ENCODE measurements at places on chromosomes 2 and 18.

DNA sequence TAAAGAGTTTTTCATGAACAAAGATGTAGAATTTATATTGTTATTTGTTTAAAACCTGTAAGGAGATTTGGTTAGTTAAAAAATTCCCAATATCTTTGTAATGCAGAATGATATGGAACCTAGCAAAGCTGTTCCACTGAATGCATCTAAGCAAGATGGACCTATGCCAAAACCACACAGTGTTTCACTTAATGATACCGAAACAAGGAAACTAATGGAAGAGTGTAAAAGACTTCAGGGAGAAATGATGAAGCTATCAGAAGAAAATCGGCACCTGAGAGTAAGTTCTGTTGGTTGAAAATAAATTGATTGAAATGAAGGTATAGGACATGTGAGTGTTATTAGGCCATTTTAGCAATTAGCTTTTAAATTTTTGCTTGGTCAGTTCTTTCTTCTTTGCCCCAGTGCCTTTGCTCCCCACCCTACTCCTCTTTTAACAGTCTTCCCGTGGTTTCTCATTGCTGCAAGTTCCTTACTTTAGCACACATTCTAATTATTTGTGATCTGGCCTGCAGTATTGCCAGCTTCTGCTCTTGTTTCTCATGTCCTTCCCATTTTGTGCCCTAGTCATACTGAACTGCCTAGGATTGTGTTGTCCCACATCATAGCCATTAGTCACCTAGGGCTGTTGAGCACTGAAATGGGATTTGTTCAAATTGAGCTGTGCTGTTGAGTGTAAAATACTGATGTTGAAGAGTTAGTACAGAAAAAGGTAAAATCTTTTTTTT, 36.6 kb downstream of the VAPA start:
- no peak for DNase-seq

DNA sequence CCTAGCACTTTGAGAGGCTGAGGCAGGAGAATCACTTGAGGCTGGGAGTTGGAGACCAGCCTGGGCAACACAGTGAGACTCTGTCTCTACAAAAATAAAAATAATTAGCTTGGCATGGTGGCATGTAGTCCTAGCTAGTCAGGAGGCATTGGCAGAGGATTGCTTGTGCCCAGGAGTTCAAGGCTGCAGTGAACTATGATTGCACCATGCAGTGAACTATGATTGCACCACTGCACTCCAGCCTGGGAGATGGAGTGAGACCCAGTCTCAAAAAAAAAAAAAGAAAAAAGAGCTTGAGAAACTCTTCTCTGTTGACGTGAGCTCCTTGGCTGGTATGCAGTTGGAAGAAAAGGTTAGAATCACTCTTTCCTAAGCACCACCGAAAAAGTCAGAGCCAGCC, 125.1 kb upstream of the TNP1 start:
- DNase-seq: no peak

DNA sequence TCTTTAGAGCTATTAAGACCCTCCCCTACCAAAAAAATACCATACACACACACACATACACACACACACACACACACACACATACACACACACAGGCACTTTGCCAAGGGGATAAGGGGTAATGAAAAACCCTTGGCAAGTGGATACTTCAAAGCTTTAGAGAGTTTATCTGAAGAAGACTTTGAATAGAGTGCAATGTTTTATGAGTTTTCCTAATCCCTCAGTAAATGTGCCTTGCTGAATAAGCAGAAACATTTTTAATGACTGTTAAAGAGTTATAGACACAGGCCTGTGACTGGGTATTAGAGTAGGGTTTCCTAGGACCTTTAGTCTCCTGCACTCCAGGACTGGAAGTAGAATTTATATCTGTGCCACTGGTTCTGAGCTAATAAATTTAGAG, 75.5 kb upstream of the CTAGE1 start:
- DNase-seq: no peak

DNA sequence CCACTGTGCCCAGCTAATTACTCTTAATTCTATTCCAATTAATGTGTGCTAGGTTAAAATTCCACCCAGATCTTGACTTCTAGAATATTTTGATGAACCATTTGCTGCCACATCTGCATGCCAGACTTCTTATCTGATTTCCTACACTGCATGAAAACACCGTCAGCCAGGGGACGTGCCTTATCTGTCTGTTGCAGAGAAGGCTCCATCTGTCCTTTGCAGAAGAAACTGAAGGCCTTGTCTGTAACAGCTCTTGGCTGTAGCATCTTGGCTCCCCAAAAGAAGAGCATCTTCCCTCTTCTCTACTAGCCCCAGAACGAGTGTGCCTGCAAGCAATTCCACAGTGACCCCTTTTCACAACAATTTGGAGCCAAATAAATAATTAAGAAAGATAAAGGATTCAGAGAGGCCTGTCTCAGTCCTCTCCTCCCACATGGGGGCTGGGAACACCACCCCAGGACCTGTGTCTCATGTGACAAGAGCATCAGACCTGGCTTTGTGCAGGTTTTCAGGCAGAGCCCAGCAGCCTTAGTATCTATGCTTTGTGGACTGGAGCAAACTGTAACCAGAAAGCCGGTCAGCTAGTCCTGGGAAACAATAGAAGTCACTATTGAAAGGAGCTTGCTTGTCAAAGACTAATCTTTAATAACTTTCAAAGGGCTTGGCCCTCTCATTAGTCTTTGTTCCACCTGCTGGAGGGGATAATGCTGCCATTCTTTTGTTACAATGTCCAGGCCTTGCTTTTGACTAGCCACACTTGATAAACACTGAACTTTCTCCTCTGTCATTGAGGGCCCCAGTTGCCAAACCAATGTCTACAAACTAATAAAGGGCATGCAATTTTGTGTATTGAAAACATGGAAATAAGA, 84.0 kb upstream of the NEUROD1 start:
- no peak for DNase-seq
